Spleen (tissue), 13 donors: ENCODE measurements at places on chromosomes 11 and 22.

DNA sequence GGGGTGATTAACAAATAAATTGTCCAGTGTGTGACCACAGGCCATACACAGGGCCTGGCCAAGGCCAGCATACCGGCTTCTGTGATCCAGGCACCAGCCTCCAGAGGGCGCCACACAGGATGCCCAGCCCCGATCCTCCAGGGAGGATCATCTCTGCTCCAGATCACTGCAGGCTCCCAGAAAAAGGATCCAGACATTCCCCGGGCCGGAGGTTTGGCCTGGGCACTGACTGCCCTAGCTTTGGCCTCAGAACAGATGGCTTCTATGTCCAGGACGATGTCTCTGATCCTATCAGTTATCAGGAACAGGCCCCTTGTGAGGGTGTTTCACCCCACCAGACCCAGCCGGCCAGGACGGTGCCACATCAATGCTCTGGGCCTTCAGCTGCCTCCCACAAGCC is 74.5 kb upstream of the LMO1 start:
- no peak for DNase-seq

GRCh38 chr11:105701098-105701497 is 91.2 kb downstream of the GRIA4 start:
- DNase-seq: no peak

DNA sequence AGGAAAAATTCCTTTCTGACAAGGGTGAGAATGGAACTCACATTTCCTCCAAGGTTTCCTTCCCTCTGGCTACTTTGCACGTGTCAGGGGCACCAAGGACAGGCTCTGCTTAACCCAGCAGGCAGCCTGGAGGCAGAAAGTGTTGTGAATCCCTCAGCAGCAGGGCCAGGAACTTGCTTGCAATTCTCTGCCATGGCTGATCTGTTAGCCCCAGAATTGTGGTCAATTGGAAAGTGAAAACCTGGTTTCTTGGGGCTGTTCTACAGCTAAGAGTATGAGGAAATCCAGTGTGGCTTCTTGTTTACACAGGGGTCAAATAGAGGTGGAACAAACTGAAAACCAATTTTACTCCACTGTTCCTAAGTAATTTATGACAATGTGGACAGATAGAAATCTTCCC is 38.3 kb upstream of the CEP295 start:
- DNase-seq: no peak

DNA sequence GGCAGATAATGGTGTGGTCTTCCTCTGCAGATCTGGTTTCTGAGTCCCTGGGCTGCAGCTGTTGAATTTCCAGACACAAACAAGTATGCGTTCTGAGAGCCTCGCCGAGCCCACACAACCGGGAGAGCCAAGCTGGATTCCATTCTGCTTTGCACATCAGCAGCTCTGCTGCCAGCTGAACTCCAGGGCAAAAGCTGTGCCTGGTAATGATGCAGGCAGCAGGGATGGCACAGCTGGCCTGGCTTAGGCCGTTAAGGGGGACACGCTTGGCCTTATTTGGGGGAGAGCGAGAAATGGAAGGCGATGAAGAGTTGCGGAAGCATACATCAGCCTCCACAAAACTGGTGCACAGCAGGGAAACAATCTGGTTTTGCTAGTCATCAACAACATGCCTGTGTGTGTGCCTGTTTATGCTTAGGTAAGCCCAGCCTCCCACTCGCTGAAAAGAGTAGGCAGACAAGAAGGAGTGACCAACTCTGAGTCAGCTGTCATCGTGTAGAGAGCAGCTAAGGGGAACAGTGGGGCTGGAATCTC is 25.1 kb downstream of the ADAMTS8 start:
- DNase-seq: no peak

DNA sequence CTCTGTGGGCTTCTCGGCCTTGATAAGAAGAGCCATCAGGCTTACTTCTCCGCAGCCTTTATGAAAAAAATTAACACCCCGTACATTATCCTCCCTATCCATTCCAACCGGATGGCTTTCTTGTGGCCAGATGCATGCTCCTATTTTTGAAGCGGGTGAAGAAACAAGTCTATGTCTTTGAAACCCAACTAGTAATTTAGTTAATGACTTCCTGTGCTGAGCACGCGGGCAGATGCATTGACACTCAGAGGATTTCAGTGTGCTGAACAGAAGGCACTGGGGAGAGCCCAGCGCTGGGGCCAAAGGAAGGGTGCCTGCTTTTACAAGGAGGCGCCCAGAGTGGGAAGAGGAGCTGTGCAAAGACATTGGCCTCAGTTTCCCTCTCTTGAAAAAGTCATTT is 53.3 kb downstream of the ARHGAP8 start:
- DNase-seq: no peak

DNA sequence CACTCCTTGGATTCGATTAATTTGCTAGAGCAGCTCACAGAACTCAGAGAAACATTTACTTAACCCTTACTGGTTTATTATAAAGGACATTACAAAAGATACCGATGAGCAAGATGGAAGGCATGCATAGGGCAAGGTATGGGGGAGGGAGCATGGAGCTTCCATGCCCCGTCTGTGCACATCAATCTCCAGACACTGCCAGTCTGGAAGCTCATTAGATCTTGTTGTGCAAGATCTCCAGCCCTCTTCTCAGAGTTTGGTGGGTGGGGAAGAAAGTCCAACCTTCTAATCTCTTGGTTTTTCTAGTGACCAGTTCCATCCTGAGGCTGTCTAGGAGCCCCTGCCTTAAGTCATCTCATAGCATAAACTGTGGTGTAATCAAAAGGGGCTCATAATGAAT is 190.7 kb downstream of the UVRAG start:
- DNase-seq: no peak

- no peak for DNase-seq
Observed at GRCh38 chr11:93340223-93340622, 9.7 kb downstream of the DEUP1 start.

- no peak for DNase-seq
Observed at GRCh38 chr11:72036687-72037086, 38.0 kb downstream of the IL18BP start.

- DNase-seq: no peak
Observed at GRCh38 chr11:43547430-43547831, 133.1 kb upstream of the HSD17B12 start.

DNA sequence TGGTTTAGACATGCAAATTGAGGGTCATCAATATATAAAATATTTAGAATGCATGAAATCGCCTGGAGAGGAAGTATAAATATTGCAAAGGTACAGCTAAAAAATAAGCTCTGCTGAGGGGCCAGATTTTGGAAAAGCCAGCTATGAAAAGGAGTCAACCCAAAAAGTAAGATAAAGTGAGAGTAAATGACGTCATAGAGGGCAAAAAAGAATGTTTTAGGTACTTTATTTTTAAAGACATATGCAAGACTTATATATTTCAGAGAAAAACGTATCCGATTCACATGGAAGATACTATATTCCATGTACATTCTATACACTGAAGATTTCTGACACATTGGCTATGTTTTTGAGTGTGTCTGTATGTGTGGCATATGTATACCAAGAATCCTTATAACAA is 13.6 kb downstream of the GRM5 start:
- no peak for DNase-seq

GRCh38 chr22:50432131-50432876 is 42.5 kb downstream of the SBF1 start:
- no peak for DNase-seq

- DNase-seq: no peak
Observed at GRCh38 chr11:102994105-102994504, 38.6 kb upstream of the MMP13 start.
